ENCODE measurements at places on chromosomes 5 and 9.

- DNase-seq, result no peak
These were observed 3.8 kb upstream of the ITGA2 start for GRCh38 chr5:52985306-52985705.

DNA sequence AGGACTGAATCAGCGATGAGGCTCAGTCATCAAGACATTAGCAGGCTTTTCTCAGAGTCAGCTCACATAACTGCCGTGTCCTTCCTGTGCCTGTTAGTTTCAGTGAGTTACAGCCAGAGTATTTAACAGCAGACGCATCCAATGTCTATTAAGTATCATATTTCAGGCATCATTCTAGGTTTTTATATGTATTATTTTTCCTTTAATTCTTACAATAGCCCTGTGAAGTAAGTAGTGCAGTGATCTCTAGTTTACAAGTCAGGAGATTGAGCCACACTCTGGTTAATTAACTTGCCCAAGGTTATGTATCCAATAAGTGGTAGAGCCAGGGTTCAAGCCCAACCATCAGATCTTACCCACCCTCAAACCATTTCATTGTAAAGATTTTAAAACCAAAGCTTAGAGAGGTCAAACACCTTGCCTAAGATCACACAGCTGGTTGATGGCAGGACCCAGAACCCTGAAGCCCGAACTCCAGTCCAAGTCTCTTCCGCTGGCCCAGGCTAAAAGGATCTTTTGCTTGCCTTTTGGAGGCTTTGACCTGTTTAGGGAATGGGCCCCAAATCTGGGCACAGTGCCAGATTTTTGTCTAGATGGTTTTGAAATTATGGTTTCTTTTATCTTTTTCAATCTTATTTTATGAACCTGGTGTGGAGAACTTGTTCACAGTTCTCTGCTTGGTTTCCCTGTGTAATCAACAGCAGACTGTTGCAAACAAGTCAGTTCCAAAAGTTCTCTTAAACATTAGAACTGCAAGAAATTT lies 261.2 kb upstream of the CLINT1 start:
- no peak for DNase-seq

- no peak for DNase-seq
These were observed 46.7 kb upstream of the CER1 start for GRCh38 chr9:14769230-14769571.

DNA sequence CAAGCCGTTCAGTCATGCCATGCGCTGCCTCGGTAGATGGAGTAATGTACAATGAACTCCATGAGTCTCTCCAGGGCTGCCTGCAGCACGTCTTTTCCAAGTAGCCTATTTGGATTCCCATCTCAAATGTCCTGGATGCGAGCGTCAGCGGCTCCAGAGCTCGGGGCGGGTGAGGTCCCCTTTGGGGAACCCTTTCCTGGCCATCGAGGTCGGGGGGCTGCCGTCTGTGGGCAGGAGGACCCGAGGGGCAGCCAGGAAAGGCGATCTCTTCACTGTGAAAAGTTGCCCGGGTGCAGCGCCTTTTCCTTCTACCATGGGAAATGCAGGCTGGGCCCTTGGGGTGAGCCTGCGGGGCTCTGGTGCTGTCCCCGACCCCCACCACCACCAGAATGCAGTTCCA lies 36.9 kb upstream of the FCN2 start:
- no peak for DNase-seq

GRCh38 chr5:81895307-81895706 lies 76.5 kb upstream of the ATG10 start:
- no peak for DNase-seq

DNA sequence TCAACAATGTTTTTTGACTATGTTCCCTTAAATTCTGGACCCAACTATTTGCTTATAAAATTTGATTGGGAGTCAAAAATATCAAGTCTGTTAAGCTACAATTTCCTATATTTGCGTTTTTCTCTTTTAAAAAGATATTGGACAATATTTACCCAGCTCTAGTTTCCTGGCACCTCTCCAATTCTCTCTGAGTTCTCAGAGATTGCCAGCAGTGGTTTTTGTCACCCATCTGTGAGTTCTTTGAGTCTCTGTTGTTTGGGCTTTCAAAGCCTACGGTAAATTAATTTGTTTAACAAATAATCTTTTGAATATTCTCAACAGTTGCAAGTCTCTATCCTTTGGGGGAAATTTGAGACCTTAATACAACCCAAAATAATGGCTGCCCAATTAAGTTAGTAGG lies 174.2 kb upstream of the PUM3 start:
- no peak for DNase-seq

GRCh38 chr5:1447671-1448361 lies 2.6 kb upstream of the SLC6A3 start:
- peak; percentile 30 for DNase-seq

- DNase-seq, result no peak
These were observed 25.5 kb downstream of the NUP188 start for GRCh38 chr9:128972956-128973355.

- no peak for DNase-seq
These were observed 21.7 kb upstream of the TENT2 start for GRCh38 chr5:79590396-79590999.

All from naive thymus-derived CD8-positive, alpha-beta T cell (primary cell).